ENCODE measurements at places on chromosomes 2 and 18.

GRCh38 chr2:160967523-160967922, 192.7 kb upstream of the TANK start:
- no peak for DNase-seq

GRCh38 chr18:13442451-13442850, 223.9 kb downstream of the LDLRAD4 start:
- DNase-seq = no peak

GRCh38 chr2:136251885-136252585, 134.1 kb upstream of the CXCR4 start:
- DNase-seq = no peak

- no peak for DNase-seq
Measured at GRCh38 chr18:63603772-63604171, 16.6 kb downstream of the SERPINB13 start.

DNA sequence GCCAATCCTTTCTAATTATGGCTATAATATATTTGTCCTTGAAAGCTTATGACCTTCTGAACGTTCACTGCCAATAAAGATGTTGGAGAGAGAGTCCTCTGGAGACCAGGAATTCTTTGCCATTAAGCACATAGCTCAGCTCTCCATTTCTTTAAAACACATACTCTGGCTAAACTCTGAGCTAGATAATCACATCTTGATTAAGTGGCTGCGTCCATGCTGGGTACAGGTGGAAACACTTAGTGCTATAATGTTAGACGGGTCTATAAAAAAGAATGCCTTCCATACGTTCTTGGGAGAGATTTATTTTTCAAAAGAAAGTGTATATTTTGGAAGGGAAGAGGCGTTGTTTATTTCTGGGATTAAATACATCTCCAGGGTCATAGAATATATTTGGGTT, 314.5 kb downstream of the LPIN1 start:
- DNase-seq = no peak

- DNase-seq = no peak
Measured at GRCh38 chr2:119180892-119181291, 22.3 kb upstream of the C1QL2 start.

DNA sequence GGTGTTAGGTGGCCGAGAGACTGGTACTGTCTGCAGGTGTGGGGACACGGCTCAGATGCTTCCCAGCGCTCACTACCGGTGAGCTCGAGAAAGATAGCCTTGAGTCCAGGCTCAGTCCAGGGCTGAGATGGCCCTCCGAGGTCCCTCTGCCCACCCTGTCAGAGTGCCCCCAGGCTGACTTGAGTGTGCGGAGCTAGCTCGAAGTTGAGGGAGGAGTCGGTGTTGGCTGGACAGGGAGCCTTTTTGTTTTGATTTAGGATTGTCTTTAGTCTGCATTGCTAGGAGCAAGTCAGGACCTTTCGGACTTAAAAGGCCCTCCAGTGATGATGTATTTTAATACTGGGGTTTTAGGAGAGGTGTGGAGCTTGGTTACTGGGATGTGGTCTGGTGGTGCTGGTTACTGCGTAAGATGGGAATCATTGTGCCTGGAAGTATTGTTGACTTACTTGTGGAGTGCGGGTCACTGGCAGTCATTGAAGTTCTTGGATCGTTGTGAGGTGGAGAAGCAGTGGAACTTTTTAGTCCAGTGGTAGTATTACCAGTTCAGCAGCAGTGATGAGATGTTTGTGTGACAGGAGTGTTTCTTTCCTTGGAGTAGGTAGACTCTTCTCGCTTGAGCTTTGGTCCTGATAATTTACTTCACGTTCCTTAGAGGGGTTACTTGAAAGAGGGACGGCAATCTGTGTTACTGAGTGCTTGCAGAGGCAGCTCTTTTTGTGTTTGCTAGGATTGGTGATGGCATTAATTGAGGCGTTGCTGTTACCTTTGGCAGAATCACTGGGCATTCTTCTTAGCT, 633 bp downstream of the KIAA1328 start:
- no peak for DNase-seq

DNA sequence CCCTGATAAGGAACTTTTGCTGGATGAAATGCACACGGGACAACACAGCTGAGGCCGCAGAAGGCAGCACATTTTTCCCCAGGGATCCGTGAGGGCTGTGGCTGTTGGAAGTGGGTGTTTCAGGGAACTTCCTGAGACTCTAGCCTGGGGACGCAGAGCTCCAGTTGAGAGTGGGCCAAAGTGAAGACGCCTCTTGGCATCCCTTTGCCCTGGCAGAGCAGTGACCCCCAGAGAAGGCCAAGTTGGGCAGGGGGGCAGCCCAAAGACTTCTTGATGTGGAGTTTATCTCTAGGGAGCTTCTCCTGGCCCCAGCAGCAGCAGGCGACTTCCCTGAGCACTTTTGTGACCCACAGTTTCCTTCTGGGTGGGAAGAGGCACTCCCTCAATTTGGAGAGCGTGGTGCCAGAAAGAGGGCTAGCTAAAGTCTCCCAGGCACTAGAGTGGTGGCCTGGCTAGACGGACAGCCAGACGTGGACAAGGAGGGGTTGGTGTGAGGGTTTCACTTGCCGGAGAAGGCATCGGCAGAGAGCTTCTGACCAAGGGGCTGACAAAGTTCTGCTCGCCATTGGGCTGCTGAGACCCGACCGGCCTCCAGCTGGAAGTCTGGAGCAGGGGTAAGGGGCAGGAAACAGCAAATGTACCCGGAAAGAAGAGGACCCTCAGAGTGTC, 108.8 kb downstream of the ACKR3 start:
- no peak for DNase-seq

- no peak for DNase-seq
Measured at GRCh38 chr18:48866028-48866733, 84.6 kb downstream of the SMAD7 start.

- DNase-seq = no peak
Measured at GRCh38 chr2:109129356-109129920, 433 bp downstream of the SH3RF3 start.

GRCh38 chr2:126241411-126241810, 414.5 kb upstream of the GYPC start:
- DNase-seq = no peak

- no peak for DNase-seq
Measured at GRCh38 chr2:56215911-56216310, 32.1 kb downstream of the CCDC85A start.

DNA sequence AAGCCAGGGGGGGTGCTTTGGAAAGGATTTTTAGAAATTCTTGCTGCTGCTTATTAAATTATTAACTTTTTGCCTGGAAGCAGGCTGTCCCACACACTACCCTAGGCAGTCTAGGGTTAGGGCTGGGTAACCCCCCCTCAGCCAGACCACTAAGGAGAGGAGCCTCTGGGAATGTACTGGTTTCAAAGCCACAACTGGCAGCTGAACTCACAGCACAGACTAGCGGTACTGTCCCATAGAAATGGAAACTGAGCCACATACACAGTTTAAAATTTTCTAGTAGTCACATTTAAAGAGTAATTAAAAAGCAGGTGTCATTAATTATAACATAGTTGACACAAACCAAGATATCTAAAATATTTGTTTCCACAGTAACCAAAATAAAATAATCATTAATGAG, 50.1 kb downstream of the SPRED2 start:
- DNase-seq = no peak

DNA sequence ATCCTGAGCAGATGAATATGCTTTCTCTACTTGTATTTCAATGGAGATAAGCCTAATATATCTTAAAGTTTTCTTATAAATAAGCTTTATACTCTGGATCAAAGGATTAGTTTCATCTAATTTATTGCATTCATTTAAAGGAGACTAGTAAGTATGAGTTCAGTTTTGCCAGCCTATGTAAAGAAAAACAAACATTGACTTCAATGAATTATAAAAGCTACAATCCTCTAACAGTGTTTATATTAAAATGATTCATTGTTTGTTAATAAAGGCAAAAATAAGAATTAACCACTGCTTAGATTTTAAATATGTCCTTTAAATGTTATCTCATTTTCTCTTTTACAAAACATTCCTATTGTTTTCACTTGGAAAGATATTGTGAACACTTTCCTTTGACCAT, 566.0 kb downstream of the EPHA4 start:
- DNase-seq = no peak

DNA sequence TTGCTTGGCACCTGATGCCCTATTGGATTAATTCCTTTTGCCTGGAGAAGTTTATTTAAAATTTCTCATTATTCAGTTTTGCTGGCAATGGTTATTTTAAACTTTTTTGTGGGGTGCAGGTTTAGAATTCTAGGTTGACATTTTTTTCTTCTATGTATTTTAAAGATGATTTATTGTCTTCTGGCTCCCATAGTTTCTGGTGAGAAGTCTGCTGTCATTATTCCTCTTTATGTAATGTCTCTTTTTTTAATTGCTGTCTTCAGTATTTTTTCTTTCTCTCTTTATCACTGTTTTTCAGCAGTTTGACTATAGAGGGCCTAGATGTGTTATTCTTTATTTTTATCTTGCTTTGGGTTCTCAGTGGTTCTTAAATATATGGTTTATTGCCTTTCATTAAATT, 182.2 kb upstream of the STON1 start:
- no peak for DNase-seq

DNA sequence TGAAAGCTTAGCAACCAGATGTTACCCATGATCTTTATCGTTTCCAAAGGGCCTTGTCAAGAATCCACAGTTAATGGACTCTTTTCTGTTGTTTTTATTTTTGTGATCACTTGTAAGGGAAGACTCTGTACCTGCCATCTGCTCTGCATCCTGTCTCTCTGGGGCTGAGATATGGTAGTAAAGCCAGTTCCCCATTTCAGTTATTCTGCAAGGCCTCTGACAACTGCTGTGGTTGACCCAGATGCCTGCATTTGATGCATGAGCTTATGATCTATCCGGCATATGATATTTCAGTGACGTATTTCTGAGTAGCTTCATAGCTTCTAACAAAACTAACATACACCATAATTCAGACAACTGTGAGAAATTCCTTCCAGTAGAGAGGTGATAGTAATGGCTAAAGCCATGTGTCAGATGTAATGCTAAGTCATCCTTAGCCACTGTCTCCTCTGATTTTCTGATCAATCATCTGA, 105.1 kb downstream of the TPO start:
- DNase-seq = no peak

DNA sequence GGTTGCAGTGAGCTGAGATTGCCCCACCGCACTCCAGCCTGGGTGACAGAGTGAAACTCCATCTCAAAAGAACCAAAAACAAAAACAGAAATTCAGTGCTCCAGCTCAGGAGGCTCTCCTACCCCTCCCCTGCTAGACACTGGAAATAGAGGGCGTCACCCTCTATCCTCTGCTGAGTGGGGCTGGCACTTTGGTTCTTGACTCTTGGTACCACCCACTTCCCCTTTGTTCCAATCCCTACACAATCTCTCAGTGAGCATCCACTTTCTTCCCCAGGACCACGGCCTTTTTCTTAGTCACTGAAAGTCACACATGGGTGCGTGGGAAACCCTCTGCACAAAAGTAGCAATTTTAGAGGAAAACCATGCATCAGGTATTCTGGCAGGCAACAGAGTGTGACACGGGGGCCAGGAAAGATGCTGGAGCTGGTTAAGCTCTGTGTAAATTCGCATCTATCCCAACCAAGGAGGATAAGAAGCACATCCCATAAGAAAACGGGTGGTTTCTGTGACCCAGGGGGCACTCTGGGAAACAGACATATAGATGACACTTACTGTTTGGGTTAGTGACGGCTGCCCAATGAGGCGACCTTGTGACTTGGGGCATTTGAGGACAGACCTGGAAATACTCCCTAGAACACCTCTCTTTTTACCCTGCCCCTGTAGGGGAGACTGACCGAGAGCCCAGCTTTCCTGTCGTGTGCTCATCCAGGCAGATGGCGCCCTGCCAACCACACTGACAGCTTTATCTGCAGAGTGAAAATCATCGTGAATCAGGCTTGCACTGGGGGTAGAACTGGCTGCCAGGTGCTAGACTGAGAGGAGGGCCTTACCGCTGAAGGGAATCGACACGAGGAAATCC, 7.7 kb downstream of the HJURP start:
- no peak for DNase-seq

DNA sequence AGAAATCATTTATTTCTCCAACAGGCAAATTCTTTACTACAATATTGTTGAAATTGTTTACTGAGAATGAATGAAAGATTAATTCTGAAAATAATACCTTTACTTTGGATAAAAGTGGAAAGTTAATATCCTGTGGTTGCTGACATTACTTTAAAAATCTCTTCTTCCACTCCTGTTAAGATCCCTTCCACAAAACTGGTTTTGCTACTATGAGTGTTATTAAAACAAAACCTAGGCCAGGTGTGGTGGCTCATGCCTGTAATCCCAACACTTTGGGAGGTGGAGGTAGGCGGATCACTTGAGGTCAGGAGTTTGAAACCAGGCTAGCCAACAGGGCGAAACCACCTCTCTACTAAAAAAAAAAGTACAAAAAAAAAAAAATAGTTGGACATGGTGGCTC, 123.9 kb upstream of the CCDC150 start:
- DNase-seq = no peak

GRCh38 chr2:101516823-101517690, 42.1 kb upstream of the RFX8 start:
- DNase-seq = no peak

GRCh38 chr18:9447334-9447733, 28.0 kb upstream of the RALBP1 start:
- DNase-seq = no peak

DNA sequence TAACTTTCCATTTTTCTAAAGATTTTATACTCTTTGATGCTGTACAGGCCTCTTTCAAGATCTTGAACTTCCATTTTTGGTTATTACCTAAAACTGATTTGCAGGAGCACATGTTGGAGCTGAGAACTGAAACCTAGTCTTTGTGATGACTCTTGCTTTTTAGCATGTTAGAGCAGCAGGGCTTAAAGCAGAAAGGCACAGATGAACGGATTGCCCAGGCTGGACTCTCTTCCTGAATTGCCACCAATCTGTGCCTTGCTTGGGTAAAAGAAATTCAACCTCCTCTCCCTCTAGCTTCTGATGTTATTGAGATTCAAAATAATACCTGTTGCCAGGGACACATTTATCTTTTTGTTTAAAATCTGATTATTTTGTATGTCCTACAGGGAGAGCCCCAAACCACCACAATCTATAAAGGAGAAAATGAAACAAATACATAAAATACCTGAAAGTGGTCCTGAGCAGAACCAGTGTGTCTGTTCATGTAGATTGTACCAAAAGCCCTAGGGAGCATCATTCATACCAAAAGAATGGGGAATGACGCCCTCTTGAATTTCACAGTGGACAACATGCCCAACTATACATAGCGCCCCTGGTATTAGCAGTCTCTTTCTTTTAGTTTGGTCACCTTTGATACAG, 277.0 kb upstream of the MAP2 start:
- no peak for DNase-seq

GRCh38 chr2:160918906-160919503, 241.2 kb upstream of the TANK start:
- DNase-seq = no peak

DNA sequence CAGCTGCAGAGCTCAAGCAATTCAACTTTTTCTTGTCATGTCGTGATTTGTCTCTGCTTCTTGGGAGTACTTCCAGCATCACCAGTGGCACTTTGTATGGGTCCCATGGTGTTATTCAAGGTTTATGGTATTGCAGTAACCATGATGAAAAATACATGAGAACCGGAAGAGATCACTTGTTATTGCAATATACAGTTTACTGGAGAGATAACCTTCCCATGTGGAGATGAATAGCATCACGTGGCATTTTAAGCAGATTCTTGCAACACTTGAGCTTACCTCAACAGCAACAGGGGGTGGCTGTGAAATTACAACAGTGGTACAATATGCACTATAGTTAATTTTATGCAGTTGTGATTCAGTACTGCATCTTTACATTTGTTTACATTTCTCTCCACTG, 97.4 kb downstream of the APOB start:
- DNase-seq = no peak

All from stimulated activated CD8-positive, alpha-beta memory T cell treated with anti-CD3 and anti-CD28 coated beads, Interleukin-4, amount 100 ng/mL, for 4 hours (primary cell).